ENCODE measurements at places on chromosomes 7 and 10.

- no peak for DNase-seq
These were observed 604.1 kb downstream of the GALNT17 start for GRCh38 chr7:71735961-71736556.

GRCh38 chr10:96017191-96017687 lies 26.1 kb upstream of the CCNJ start:
- no peak for DNase-seq

DNA sequence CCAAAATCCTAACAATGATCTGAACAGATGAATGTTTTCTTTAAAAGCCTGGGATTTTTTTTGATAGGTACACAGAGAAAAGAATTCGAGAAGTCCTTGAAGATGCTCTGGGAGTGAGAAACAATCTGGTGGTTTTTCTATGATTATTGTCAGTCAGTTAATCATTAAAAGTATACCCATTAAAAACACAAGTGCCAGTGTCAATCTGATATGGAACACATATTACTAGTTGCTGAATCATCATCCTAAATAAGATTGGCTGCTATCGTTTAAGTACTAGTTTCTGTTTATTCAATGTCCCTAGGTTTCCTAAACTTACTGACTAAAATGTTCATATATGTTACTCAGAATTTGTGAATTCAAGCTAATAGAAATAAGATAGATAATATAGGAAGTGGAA lies 16.1 kb downstream of the COL28A1 start:
- no peak for DNase-seq

DNA sequence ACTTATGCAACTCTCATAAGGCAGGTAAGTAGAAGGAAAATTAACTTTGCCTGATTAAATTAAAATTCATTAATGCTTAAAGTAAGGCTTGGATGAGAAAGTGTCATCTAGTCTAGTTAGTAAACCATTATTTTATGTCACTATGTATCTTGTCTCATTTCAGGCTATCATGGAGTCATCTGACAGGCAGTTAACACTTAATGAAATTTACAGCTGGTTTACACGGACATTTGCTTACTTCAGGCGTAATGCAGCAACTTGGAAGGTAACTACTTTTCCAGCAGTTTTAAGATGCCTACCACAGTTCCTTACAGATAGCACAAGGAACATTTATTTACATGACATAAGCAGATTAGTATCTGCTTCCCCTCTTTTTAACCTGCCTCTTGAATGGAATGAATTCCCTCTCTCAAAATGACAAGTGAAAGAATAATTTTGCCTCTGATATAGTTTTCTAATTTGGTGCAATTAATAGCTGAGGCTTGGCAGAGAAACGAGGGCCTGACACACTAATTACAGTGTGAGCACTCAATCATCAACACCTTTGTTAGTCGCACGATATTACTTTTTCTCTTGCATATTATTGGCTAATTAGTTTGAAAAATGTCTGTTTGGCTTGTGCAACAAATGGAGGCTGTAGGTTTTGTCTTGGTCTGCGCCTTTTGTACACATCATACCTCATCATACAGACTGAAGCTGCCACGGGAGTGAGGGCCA lies 245.0 kb downstream of the FOXP2 start:
- DNase-seq = no peak

- DNase-seq = no peak
These were observed 117.7 kb downstream of the BAMBI start for GRCh38 chr10:28794986-28795385.

- DNase-seq = peak; percentile 24
These were observed 870 bp downstream of the FZD1 start for GRCh38 chr7:91264924-91265681.

DNA sequence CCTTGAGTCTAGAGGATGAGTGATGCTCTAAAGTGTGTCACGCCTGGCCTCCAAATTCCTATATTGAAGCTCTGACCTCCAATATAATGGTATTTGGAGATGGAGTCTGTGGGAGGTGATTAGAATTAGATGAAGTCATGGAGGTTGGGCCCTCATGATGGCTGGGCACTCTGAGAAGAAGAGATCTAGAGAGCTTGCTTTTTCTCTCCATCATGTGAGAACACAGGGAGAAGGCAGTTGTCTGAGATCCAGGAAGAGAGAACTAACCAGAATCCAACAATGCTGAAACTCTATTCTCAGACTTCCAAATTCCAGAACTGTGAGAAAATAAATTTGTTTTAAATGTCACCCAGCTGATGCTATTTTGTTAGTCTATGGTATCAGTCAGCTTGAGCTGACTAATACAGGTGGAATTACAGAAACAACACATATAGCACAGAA lies 15.1 kb downstream of the RNF216 start:
- DNase-seq = no peak

DNA sequence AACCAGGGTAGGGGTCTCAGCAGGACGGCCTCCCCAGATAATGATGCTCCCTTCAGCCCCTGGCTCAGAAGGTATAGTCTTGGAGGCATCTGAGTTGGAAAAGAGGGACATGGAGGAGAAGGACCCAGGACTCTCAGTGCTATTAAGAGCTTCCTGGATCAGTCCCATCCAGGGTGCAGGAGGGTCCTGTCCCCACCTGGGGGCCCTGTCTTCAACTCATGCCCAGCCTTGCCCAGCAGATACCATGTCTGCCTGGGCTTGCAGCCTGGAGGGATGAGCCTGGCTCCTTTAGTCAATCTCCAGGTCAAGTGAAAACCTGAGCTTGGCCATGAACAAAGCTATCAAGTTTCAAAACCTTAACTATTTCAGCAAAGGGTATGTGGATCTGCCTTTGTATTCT lies 67.6 kb downstream of the PRTFDC1 start:
- DNase-seq = no peak

GRCh38 chr7:42913591-42913990 lies 1.7 kb upstream of the C7orf25 start:
- no peak for DNase-seq

GRCh38 chr10:5891009-5891408 lies 966 bp downstream of the FBH1 start:
- no peak for DNase-seq

GRCh38 chr10:576130-576465 lies 113.4 kb downstream of the DIP2C start:
- DNase-seq = no peak

DNA sequence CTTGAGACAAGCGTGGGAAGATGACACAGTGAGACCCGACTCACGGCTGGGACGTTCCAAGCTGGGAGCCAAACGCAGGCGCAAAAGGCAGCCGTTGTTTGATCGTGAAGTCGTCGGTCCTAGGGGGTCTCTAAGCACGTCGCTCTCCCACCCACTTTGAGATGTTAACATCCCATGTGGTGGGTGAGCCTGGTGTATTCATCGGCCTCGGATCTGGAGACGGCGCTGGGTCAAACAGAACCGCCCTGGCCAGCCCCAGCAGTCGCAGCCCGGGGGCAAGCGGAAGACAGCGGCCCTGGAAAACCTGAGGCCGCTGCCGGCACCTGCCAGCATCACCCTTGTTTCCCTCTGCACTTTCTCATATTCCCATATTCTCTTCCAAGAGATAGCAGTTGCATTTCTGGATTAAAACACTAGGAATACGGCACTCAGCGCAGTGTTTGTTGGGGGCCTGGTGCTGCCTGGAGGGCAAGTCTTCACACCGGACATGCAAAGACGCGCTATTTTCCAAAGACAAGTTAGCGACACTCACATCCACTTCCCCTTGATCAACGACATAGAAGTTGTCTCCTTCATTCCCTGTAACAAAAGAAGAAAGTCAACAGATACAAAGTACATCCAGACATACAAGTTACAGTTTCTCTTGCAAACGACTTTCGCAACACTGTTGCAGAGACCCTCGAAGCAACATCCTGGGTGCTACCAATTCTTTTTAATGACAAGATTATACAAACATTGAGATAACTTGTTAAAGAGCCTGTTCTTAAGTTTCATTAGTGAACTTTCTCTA lies 86.2 kb upstream of the PDGFA start:
- no peak for DNase-seq

GRCh38 chr7:158106272-158106671 lies 481.4 kb downstream of the PTPRN2 start:
- no peak for DNase-seq

DNA sequence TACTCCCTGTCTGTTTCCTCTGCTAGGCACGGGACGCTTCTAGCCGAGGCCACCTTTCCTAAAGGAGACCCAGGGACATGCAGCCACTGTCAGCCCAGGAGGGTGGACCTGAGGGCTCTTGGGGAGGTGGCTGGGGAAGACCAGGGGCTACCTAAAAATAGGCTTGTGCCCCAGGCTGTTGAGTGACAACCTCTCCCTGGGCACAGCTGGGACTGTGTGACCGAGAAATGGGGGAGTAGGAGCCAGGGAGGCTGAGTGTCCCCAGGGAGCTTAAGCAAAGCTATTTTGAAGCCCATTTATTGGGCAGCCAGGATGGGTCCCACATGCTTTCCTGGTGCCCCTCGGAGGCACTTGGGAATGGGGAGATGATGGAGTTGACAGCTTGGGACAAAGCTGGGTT lies 63.8 kb downstream of the CALML3 start:
- no peak for DNase-seq

DNA sequence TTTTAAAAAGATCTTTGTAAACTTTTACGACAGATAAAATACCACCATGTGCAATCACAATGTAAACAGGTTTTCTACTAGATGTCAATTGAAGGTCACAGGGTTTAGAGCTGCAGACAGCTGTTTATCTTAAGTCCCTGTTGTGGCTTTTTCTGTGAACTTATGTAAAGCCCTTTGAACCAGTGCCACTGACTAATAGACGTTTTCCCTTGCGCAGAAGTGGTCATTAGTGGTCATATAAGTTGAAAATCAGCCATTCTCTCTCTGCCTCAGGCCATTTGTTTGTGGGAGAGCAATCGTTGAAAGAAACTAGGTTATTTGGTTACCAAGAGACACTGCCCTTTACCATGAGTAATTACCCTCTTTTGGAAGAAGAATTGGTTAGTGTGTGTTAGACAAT lies 23.9 kb downstream of the CACNB2 start:
- DNase-seq = no peak

- no peak for DNase-seq
These were observed 101.0 kb upstream of the STEAP1B start for GRCh38 chr7:22601003-22601402.

- no peak for DNase-seq
These were observed 19.8 kb upstream of the TBL2 start for GRCh38 chr7:73597978-73598782.

DNA sequence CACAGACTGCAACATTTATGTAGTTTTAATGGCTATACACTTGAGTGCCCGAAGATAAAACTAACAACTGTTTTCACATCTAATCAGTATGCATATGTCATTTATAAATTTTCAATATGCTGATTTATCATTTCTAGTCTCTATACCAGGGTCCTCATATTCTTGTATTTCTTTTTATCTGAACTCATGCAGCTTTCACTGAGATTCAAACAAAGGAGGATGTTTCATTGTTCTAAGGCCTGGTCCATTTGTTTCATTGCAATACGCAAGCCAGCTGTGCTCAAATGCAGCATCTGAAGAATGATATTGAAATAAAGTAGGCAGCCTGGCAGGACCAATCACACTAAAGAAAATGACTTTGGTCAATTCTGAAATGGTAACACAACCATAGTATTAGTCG lies 31.7 kb downstream of the MAGI2 start:
- no peak for DNase-seq

GRCh38 chr10:121680879-121681655 lies 82.8 kb upstream of the FGFR2 start:
- no peak for DNase-seq

GRCh38 chr10:48333856-48334255 lies 27.4 kb downstream of the MAPK8 start:
- DNase-seq = no peak

- no peak for DNase-seq
These were observed 14.6 kb downstream of the GATA3 start for GRCh38 chr10:8069108-8069507.

DNA sequence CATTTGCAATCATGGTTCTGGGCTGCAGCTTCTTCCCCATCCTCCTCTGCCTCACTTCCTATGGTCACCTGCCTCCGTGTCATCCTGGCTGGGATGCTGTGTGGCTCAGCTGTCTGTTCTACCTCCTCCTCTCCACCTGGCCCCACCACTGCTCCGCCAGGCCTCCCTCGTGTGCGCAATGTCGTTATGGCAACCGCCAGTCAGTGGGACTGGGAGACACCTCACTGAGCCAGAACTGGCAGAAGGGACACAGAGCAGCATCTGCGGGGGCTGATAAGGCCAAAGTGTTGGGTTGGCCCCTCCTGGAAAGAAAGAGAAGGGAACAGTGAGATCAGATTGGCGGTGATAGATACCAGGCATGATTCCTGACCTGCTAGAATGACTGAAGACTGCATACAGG lies 527.5 kb downstream of the INHBA start:
- no peak for DNase-seq

DNA sequence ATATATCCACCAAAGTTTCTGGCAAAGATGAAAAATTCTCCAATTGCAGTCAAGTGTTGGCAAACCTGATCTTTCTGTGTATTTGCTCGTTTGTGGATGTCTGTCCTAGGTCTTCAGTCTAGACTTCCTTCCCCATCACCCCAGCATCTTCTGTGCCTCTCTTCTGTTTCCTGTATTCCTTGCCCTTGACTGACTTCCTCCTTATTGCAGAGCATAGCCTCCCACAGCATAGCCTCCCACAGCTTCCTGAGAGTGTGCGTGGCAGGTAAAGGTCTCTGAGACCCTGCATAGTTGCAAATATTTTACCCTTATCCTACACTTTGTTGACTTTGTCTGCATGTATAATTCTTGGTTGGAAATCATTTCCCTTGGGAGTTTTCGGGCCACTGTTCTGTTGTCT lies 18.4 kb downstream of the SLC18A2 start:
- no peak for DNase-seq

- no peak for DNase-seq
These were observed 18.4 kb upstream of the FLNC start for GRCh38 chr7:128811631-128812430.

GRCh38 chr7:94303118-94303517 lies 91.6 kb upstream of the COL1A2 start:
- no peak for DNase-seq

GRCh38 chr10:64257704-64258103 lies 736.5 kb downstream of the REEP3 start:
- DNase-seq = no peak

GRCh38 chr10:21055339-21056135 lies 158.4 kb upstream of the NEBL start:
- no peak for DNase-seq

GRCh38 chr10:68095153-68095552 lies 14.1 kb upstream of the MYPN start:
- DNase-seq = no peak

- no peak for DNase-seq
These were observed 331.2 kb downstream of the ACTR3B start for GRCh38 chr7:153090764-153091163.

DNA sequence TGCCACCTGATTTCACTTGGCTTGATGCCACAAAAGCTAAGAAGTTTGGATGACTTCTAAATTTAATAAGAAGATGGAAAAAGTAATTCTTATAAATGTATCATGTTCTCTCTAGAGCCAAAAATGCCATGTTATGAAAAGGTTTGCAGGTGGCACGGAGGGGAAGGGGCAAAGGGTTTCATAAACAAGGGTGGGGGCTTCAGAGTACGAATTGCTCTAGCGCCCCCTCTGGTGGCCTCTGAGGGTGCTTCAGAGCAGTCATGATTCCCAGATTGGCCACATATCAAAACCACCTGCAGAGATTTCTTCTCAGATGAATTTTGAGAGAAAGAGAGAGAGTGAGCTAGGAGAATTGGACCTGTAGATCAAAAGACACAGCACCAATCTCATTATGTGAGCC lies 208.6 kb upstream of the YAE1 start:
- DNase-seq = no peak

Measured in activated B cell treated with CpG ODN at 0.5 μM for 24 hours (primary cell).